ENCODE measurements at places on chromosomes 4 and X.

- no peak for DNase-seq
These were observed 60.2 kb downstream of the MAOB start for GRCh38 chrX:43822014-43822413.

DNA sequence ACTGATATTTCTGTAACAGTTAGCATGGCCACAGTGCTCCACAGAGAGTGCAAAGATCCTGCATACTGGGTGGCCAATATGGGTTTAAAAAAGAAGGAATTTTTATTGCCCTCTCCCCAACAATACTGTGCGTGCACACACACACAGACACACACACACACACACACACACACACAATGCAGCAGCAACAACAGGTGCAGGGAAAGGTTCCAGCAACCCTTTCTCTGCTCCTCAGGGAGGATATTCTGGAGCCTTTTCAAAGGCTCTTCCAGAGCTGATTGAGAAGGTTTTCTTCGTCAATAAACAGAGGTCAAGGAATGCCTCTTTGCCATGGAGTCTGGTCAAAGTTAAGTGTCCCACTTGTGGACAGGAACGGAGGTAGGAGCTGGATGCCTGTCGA is 84.8 kb upstream of the ZFP42 start:
- DNase-seq = no peak

- DNase-seq = no peak
These were observed 9.6 kb upstream of the EXOSC9 start for GRCh38 chr4:121791481-121791880.

DNA sequence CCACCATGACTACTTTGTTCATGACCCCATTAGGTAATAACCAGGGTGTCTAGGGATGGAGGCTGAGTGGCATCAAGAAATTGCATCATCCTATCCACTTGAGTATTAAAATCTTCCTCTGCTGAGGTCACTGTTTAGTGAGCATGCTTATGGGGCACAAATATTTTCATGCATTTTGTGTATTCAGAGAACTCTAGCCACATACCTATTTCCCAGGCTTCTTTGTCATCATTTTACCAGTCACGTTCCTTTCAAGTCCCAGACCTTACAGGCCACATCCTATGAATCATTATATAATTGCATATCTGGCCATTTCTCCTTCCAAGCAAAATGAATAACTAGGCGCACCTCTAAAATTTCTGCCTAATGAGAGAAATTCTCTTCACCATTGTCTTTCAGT is 1882.9 kb upstream of the AGA start:
- no peak for DNase-seq

DNA sequence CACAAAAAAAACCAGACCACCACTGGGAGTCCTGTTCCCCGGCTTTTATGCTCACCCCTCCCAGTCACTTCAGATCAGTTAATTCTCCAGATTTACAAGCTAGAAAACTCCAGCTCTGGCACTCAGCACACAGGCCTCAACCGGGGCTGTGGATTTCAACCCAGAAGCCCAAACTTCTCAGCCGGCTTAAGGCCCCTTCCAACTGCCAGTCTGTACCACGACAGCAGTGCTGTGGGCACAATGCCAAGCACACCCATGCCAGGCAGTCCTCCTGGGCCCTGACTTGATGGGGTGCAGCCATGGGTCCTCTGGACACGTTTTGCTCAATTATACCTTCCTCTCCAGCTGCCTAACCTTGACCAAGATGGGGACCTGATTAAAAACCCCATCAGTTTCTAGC is 12.2 kb downstream of the SOD3 start:
- no peak for DNase-seq

DNA sequence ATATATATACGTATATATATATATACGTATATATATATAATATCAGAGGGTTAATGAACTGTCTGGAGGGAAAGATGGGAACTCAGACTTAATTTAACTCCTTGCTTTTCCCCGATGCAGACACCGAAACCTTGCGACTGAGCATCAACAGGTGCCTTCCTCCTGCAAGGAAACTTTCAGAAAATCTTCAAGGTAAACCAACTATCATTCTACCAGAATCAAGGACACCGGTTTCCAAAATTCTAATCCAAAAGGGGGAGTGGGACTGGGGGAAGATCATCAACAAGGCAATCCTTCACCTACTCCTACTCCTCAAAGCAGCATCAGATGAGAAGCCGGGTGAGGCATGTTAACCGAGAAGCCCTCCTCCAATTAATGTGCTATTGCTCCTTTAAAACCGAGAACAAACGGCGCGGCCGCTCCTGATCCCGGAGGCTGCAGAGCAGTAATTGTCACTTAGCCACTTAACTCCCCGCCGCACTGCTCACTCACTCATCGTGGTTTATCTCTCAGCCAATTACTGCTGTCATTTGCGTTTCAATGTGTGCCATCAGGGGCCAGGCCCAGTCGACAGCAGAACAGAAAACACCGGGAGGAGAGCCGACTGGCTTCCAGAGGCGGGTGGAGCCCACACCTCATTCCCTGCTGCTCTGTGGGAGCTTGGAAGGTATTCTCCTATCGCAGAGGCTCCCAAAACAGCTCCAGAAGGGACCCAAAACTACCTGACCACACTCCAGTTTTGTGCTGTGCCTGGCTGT is 61.7 kb downstream of the MAML3 start:
- no peak for DNase-seq

DNA sequence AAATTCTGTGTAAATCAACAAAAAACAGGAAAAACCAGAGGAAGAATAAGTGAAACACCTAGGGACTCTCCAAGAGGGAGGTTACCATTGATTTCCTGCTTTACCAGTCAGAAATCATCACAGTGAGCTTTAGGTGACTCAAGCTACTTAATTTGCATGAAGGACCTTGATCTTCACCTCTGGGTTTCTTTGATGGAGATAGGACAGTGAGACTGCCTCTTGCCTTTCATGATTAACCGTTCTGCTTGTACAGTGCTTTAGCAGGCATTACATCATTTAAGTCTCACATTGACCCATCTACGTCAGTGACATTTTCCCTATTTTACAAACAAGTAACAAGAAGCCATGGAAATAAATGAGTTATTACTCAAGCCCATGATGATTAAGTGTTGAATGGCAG is 3.4 kb upstream of the GK start:
- no peak for DNase-seq

GRCh38 chr4:600850-601515 is 24.4 kb upstream of the PDE6B start:
- no peak for DNase-seq

GRCh38 chrX:107721318-107721717 is 54.3 kb downstream of the TSC22D3 start:
- DNase-seq = no peak

- DNase-seq = no peak
These were observed 618 bp downstream of the RBBP7 start for GRCh38 chrX:16869393-16870094.

GRCh38 chrX:37651921-37652452 is 33.6 kb upstream of the XK start:
- DNase-seq = no peak

GRCh38 chr4:73538162-73538561 is 56.6 kb downstream of the AFM start:
- DNase-seq = no peak

- DNase-seq = no peak
These were observed 119.7 kb downstream of the TEX13C start for GRCh38 chrX:125439194-125439849.

GRCh38 chrX:152926279-152926678 is 28.4 kb downstream of the ZNF185 start:
- DNase-seq = peak; percentile 28

DNA sequence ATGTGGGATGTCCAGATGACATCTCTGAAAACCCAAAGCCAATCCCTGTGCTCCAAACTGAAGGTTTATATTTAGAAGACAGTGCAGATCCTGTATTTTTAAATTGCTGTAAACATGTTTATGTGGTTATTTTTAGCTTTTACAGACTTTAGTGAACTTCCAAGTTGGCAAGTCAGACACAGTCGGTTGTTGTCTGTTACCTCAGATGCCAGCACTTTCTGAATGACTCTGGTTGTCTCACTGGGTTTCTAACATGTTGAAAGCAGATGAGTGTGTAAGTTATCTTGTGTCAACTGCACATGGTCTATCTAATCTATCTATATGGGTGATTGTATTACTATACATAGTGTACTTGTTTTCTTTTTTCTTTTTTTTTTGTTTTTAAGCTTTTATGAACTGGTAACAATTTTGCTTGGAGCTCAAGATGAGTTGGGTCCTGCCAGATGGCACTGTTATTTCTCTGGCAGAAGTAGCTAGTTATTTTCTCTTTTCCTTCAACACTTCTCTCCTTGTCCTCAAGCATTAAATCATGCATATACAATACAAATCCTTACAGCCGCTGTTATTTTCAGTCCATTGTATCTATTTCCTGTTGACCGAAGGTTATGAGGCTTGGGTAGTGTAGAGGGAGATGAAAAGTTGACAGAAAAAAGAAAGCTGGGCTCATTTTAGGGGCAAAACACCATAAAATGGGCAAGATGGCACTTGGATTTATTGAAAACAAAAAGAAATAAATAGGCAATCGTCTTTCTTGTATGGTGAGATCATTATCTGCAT is 66.3 kb downstream of the GAB1 start:
- DNase-seq = no peak

GRCh38 chrX:9222299-9222698 is 188.4 kb upstream of the FAM9B start:
- DNase-seq = no peak
